Eye (tissue), 1 donor: ENCODE measurements at places on chromosomes 2 and 18.

GRCh38 chr2:88167740-88168139, 2.4 kb upstream of the THNSL2 start:
- DNase-seq: no peak

DNA sequence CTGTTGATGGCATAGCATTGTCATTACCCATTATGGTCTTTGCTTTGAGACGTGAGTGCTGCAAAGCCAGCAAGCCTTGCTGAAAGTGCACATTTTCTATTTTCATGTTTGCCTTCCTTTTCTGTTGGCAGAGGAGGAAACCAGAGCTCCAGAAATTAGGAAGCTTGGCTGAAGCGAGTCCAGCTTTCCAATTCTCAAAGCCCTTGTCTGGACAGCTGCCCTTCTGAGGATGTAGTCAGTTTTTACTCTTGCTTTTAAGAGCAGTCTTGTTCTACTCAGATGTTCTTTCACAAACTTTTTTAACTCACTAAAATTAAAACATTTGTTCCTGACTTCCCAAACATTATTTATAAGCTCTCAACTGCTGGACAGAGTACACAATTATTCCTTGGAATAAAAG, 93.8 kb downstream of the ICOS start:
- no peak for DNase-seq

GRCh38 chr18:23485386-23485785, 17.9 kb upstream of the RMC1 start:
- DNase-seq: no peak

GRCh38 chr2:100285691-100286090, 36.6 kb downstream of the LONRF2 start:
- DNase-seq: no peak

DNA sequence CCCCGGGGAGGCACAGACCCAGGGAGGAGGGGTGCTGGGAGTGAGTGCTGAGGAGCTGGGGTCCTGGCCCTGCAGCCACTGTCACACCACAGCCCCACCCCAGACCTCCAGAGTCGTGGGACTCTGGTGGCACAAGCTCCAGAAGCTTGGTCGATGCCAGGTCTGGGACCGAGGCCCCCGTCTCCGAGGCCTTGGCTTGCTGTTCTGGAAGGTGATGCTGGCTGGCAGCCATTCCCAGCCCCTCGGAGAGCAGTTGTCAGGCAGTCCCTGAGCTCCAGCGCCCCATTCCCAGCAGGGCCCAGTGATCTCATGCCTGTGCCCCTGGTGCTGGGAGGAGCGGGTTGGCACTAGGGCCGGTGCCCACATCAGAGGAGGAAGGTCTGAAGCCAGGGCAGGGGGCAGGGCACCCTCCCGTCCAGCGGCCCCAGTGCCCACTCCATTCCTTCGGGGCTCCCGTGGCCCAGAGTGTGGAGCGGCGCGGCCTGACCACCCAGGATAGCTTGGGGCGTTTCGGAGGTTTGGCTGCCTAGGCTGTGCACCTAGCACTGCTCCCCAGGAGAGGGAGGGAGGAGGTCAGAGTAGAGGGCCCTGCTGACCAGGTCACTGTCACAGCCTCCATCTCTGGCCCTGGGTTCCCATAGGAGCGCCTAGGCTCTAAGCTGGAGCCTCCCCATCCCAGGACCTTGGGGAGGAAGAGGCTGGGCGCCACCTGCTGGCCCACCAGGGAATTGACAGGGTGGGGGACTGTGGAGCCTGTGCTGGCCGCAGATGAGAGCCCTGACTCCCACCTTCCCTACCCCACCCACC, 16.8 kb upstream of the ALPI start:
- DNase-seq: peak; percentile 23
